ENCODE measurements at places on chromosomes 16 and 17. TPM values are rescaled to one million over a fixed set of nuclear protein-coding genes. Genes with fewer than 3 reads are reported as not detected.

Gene TMC8
- 3.5 TPM for total RNA-seq

Gene SLC9A5
- 15.7 TPM for total RNA-seq

Gene HOXB2
- total RNA-seq, result 3.3 TPM

DNA sequence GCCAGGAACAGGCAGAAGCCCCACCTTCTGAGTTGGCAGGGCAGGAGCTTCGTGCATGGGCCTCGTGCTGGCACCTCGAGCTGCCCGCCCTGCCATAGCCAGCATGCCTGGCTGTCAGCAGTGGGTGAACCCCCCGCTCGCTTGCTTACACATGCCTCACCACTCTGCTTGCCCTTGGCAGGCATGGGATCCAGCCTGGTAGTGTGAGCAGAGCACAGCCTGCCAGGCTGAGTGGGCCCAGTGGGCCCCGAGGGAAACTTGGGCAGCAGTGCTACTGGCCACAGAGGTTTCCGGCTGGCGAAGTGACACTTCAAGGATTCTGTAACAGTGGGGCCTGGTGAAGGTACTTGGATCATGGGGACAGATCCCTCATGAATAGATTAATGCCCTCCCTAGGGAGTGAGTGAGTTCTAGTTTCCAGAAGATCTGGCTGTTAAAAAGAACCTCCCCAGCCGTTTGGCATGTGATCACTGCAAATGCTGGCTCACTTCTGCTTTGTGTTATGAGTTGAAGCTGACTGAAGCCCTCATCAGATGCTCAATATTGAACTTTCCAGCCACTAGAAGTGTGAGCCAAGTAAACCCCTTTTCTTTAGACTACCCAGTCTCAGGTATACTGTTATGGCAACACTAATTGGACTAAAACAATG lies 114.7 kb downstream of the BCAS3 start:
- no peak for DNase-seq

Gene CCDC40
- total RNA-seq, result 26.7 TPM

- DNase-seq, result no peak
These were observed 487 bp downstream of the POLG2 start for GRCh38 chr17:64496348-64496785.

DNA sequence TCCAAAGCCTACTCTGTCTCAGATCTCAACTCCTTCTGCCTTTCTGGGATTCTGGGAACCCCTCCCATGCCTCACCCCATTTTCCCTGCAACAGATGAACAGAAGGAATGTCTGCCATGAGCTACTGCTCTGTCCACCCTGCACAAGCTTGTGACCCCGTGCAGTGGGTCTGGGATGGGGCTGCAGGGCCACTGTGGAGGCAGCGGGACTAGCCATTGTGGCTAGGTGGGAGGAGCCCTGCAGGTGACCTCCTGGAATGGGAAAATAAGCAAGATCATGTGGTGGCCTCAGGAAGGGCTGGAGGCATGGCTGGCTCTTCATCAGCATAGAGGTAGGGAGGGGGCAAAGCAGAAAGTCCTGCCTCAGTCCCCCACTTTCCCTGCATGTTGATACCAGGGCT lies 13.7 kb downstream of the PDP2 start:
- no peak for DNase-seq

GRCh38 chr17:59812139-59812538 lies 80.6 kb downstream of the TUBD1 start:
- DNase-seq, result no peak

Gene TNP2
- 29.8 TPM for total RNA-seq

Gene DNAJC7
- 86.2 TPM for total RNA-seq

DNA sequence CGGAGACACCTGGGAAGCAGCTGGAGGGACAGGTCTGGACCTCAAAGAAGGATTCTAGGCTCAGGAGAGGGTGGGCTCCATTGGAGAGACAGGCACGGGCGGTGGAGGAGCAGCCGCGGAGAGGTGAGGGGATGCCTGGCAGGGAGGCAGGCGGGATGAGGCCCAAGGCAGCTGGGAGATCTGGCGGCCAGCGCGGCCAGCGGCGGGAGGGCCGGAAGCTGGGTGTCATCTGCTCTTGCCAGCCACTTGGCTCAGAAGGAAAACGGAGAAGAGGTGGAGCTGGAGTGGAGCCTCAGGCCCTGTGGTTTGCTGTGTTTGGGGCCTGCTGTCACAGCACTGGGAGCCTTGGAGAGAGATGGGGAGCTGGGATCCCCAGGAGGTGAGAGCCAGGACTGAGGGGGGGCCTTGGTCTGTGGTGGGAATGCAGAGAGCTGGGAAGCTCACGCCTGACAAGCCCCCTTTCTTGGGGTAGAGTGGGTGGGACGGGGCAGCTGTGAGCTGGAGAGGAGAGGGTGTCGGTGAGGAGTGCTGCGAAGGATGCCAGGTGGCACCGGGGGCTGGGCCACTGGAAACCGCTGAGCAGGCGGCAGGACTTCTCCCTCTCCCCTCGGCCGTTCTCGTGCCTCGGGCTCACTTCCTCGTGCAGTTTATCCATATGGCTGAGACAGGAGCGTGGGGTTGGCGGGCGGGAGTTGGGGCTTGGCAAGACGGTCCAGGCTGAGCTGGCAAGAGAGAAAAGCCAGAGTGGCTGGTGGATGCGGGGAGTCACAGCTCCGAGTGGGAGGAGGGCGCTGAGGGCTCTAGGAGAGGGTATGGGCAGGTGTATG lies 8.0 kb downstream of the TBC1D24 start:
- DNase-seq, result peak; percentile 71

- peak; percentile 15 for DNase-seq
These were observed 49.3 kb upstream of the USP7 start for GRCh38 chr16:9012848-9013507.

- no peak for DNase-seq
These were observed 22.4 kb downstream of the NXPH3 start for GRCh38 chr17:49597928-49598655.

Gene CACNA1G
- total RNA-seq, result 1.3 TPM

GRCh38 chr17:53193044-53193443 lies 629.7 kb upstream of the KIF2B start:
- no peak for DNase-seq
